ENCODE measurements at places on chromosomes 4 and X. TPM values are rescaled to one million over a fixed set of nuclear protein-coding genes. Genes with fewer than 3 reads are reported as not detected.

DNA sequence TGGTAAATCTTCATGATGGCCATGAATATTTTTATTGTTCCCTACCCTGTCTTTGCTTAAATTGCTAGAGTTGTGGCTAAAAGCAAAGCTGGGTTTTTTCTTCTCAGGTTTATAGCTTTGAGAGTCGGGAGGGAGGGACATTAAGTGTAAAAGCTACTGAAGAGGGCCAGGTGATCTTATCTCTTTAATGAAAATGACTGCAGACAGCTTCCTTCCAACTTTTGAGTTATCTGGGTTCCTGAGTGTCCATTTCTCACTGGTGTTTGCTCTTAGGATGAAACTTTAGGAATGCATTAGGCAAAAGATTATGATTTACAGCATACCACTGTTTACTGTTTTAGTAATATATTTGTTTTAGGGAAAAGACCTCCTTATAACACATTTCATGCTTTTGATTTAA lies 187.7 kb downstream of the SHROOM3 start:
- DNase-seq: no peak

- DNase-seq: no peak
Observed at GRCh38 chr4:53559021-53559620, 32.2 kb downstream of the LNX1 start.

DNA sequence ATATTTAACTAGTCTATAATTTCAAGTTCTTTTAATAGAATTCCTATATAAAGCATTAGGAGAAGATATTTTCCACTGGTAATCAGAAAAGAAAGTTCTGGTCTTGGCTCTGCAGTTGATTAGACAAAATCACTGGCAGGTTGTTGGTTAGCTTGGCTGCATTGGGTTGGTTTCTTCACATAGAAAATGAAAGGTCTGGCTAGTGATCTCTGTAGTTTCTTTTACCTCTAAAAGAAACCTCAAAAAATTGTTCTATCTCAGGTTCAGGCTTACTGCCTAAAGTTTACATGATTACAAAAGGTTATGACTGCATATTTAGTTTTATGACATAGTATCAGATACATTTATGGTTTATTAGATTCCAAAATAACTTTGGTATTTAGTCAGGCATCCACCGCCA lies 95.8 kb upstream of the NAP1L5 start:
- DNase-seq: no peak

DNA sequence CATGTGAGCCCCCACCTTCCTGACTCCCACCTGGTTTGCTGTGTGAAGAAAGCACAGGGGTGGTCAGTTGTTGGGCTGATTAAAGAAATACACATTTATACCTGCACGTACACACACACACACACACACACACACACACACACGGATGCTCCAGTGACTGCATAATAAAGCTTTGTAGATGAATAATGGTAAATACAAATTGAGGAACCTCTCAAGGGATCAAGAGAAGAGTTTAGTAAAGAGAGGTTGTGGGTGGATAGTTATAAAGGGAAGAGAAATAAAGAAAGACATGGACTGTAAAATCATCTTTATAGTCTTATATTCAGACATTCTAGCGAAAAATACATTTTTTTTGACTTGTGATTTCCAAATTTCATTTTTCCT lies 144.1 kb downstream of the MGST2 start:
- no peak for DNase-seq

PRSS12 gene
- polyA plus RNA-seq: 1.7 TPM

MSANTD1 gene
- 0.24 TPM for polyA plus RNA-seq

Measured in urinary bladder (tissue), 4 donors.